Activated CD4-positive, CD25-positive, alpha-beta regulatory T cell treated with anti-CD3 and anti-CD28 coated beads, Interleukin-2, amount 50 U/mL, for 24 hours (primary cell): ENCODE measurements at places on chromosomes 7 and 10.

GRCh38 chr7:43758822-43759683 lies 573 bp downstream of the BLVRA start:
- peak; percentile 78 for ATAC-seq

DNA sequence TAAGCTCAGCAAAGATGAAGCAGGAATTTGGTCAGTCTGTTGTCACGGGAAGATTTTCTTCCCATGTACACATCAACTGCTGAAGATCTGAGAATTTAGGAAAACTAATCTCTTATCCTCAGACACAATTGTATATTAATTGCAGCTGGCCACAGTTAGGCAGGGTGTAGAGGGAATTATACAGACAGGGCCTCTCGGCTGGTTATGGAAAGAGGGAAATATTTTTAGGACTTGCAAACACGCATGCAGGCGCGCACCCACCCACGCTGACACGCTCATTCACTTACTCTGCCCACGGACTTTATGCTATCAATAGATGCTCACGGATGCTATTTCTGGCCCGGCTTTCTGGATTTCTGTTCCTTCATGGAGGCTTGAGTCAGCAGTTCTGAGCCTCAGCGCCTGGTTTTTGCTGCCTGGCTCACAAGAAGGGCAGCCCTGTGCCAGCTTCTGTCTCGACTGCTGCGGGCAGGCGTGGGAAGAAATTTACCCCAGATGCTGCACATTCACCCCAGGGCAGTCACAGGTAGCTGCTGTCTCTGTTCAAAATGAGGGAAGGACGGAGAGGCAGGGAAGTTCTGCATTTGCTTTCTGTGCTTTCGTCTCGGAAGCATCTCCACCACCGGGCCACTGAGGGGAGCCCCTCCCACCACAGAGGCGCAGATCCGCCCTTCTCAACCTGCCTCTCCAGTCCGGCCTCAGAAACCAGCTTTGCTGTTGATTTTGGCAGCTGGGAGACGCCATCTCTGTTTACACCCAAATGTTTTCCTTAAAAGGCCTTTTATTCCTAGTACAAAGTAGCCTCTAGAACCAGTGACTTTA lies 116.3 kb upstream of the BTBD16 start:
- no peak for ATAC-seq

DNA sequence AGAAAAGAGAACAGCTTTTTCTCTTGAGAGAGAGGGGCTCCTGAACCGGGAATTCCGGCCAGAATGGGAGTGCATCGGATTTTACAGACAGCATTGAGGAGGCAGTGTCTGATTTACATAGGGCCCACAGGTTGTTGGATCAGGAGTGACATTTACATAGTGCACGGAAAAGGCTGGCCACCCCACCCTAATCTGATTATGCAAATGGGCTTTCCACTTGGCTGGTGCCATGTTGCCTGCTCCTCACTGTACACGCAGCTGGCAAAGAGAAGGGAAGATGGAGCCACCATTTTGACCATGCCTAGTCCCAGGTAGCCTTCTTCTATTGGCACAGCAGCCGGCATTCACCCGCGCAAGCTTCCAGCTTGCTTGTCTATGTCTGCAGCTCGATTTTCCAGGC lies 77.5 kb upstream of the FAM171A1 start:
- ATAC-seq, result no peak

DNA sequence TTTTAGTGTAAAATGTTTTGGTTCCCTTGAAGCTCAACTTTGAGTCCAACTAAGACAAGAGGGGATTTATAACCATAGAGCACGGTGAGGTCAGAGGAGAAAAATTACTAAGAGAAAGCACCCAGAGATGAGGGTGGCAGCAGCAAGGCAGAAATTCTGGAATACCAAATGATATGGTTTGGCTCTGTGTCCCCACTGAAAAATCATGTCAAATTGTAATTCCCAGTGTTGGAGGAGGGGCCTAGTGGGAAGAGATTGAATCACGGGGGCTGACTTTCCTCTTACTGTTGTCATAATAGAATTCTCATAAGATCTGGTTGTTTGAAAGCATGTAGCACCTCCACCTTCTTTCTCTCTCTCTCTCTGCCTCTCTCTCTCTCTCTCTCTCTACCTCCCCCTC lies 19.4 kb upstream of the AKR1C1 start:
- no peak for ATAC-seq

DNA sequence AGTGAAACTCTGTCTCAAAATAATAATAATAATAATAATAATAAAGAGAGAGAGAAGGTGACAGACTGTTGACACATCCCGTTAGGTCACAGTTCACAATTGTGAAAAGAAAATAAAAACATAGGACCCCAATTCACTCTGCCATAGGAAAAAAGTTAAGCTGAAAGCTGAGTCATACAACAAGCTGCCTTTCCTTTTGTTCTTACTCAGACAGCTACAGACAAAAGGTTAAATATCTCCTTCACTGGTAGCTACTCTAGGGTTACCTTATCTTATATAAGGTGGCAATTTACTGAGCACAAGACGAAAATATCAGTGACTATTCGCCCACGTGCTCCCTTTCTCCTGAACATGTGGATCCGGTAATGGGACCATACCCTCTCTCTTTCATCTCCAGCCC lies 17.5 kb downstream of the TUBAL3 start:
- ATAC-seq, result peak; percentile 13

DNA sequence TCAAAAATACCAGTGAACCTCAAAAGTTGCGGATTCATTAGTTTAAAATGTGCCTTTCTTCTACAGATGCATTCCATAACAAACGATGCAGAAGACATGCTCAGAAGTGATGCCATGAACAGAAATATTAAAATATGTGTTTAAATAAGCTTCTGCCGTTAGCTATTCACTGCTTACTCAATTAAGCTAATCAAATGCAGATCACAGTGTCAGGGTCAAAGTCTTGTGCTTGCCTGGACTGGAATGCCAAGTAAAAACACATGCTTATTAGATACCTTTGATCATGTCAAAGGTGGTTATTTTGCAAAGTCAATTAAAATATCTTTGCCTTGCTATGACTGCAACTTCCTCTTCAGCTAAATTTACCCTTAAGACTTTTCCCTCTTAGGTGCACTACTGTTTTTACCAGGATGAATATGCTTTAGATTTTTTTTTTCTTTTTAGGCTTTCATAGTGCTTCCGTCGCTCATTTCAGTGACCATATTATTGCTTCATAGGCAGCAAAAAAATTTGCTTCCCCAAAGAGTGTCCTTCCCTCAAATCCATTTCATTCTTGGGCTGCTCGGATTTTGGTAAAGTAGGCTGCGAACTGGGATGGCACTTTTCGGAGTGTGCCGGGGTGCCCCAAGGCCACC lies 905 bp downstream of the ASB13 start:
- no peak for ATAC-seq

DNA sequence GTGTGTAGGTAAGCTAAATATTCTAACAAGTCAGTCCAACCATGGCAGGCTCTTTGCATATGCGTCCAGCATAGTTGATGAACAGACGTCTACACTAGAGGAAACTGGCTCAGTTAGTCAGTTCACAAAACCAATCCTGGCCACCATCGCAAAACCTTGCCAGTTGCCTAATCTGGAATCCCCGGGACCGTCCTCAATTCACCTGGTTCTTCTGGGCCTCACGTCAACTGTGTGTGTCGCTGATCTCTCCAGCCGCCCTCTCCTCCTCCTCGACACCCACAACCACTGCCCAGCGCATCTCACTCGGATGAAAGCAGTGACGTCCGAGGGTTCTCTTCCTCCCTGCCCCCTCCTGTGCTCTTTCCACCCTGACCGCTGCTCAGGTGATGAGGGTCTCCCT lies 217.8 kb upstream of the SH2B2 start:
- no peak for ATAC-seq

DNA sequence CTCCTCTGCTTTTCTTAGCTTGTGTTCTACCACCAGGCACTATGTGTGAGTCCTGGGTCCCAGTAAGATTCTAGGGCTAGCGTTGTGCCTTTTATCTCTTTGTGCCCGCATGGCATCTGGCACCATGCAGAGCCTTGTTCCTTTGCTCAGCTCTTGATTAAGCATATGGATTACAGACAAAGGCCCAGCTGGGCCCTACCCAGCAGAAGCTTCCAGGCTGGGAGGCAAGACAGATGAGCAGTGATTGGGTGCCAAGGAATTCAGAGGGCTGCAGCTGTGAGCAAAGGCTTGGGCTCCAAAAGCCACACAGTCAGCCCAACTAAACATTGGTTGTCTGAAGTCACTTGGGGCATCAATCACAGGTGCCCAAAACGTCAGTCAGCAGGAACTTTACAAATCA lies 2.0 kb downstream of the ACSM6 start:
- ATAC-seq, result no peak

DNA sequence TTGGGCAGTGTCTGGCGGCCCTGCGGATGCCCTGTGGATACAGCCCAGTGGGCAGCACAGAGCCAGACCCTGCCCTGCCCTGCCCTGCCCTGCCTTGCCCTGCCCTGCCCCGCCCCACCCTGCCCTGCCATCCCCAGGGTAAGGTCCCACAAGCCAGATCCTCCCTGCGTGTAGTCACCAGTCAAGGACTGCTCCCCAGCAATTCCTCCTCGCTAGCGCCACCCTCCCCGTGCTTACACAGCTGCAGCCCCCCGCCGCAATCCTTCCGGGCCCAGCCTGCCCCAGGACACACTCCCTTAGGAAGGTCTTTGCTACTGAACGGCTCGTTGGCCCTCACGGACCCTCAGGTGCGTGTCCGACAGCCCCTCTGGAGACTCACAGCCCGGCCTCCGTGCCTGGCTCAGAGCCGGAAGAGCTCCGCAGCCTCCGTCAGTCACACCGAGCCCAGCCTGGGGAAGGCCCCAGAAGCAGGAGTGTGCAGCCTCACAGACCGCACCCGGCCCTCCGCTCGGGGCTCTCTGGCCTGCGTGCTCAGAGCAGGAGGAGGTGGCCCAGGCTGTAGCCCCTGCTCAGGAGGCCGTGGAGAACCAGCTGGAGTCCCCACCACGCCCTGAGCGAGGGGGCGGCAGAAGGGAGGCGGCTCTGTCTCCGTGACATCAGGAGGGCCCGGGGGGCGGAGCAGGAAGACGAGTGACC lies 68.3 kb downstream of the PWWP2B start:
- no peak for ATAC-seq

DNA sequence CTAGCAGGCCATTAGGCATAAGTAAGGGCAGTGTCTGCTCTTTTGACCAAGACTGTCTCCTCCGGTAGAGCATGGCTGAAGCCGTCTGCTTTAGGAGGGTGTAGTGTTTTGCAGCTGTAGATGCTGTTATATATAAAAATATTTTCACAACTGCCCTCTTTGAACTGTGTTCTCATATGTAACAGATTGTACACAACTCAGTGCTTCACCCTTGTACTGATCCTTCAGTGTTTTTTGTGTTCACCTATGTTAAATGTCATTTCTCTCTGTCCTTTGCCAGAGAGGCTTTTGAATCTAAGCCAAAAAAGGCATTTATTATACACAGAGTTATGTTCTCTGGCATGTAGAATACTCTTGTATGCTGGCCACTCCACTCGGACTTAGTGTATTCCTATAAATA lies 135.5 kb downstream of the BICC1 start:
- ATAC-seq, result no peak

- no peak for ATAC-seq
Measured at GRCh38 chr7:96219378-96220130, 102.3 kb downstream of the SLC25A13 start.

DNA sequence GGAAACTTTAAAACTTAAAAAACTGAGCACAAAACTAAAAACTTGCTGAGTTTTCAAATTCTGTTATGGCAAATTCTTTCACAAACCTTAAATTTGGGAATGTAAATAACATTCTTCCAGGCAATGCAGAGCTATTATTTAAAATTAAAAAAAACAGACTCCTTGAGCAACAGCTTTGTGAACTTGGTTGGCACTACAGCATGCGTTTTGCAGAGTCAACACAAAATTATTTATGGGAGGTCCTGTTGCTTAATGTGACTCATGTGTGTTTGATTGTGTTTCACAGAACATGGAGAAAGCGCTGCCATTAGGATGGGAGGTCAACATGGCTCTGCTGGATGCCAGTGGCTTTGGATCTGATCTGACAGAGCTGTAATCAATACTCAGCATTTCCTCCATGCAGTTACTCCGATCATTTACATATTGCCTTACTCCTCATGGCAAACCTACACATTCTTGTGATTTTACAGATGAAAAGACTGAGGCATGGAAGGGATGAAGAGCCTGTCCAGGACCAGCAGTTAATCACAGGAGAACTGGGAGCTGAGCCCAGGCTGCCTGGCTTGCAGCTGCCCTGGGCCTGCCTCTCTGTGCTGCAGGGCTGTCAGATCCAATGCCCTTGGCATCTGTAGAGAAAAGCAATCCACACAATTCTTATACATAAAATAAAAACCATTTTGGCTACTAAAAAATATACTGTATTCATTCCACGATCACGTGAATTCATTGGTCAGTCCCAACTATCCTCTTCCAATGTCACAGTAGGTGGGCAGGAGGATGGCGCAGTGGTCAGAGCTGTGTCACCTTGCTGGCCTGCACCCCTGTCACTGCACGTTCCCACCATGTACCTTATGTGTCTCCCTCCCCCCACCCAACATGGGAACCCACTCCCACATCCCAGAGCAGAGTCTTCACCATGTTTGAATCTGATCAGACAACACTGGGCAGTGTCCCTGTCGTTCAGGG lies 200.9 kb downstream of the CXCL12 start:
- ATAC-seq, result no peak

GRCh38 chr10:130045091-130045652 lies 65.5 kb downstream of the C10orf143 start:
- ATAC-seq, result no peak

- no peak for ATAC-seq
Measured at GRCh38 chr7:96349572-96349971, 27.7 kb upstream of the SLC25A13 start.

DNA sequence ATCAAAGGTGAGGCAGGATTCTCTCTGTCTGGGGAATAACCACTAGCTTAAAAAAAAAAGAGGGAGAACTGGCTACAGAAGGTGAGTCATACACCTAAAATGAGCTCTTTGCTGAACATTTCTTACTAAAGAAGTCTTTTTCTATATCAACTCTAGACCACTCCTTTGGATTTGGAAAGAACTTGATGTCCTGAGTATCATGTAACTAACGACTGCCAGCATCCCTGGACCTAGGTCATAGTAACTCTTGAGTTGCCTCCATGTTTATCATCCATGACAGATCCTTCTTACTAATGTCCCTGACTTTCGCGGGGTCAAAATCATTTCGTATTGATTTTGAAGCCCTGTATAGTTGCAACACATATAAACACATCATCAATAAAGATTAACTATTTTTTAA lies 89.1 kb downstream of the CNOT4 start:
- no peak for ATAC-seq

DNA sequence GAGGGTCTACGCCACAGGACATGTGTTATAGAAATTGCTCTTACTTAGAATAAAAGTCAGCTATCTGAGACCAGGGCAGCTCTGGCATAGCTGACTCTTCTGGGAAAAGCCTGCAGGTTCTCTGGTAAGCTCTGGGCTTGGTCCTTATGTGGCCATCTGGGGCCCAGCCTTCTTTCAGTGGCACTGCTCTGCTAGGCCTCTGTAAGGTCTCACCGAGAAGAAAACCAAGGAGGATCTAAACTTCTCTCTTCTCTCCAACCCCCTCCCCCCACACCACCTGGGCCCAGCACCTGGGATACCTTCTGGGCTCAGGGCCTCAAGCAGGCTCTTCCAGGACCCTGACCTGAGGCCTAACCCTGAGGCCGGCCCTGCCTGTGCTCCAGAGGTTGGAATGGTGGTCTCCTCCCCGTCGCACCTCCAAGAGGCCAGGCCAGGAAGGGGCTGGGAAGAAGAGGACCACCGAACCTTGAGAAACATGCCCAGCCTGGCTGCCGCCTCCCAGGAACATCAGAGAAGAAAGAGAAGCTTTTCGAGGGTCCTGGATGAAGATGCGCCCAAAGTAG lies 323.6 kb downstream of the GFRA1 start:
- ATAC-seq, result no peak
